ENCODE measurements at places on chromosomes 1 and 21.

DNA sequence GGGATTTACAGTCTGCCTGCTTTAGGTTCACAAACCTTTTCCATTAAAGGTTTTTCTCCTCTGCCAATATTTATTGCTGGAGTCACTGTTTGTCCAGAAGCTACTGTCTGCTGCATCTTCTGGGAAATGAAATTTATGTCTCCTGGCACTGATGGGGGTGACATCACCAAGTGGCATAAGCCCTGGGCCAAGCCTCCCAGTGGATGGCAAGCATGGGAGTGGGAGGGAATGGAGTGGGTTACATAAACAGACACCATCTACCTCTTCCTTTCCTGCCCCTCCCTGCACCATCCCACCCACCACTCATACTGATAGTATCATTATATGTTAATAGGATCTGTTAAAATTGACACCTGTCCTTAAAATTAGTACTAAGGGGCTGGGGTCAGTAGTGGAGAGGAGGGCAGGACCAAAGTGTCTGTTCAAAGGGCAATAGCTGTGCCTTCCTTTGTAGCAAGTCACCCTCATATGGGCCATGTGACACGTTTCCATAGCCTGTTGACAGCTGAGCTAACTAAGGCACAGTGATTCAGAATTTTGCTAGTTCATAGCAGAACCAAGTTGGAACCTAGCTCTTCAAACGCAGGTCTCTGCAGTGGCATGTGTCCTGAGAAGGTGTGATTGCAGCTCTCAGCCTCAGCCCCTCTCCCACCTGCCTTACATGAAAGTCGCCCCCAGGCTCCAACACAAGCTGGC lies 71.0 kb downstream of the MAB21L3 start:
- no peak for DNase-seq

GRCh38 chr1:21631944-21632887 lies 36.9 kb downstream of the RAP1GAP start:
- no peak for DNase-seq

DNA sequence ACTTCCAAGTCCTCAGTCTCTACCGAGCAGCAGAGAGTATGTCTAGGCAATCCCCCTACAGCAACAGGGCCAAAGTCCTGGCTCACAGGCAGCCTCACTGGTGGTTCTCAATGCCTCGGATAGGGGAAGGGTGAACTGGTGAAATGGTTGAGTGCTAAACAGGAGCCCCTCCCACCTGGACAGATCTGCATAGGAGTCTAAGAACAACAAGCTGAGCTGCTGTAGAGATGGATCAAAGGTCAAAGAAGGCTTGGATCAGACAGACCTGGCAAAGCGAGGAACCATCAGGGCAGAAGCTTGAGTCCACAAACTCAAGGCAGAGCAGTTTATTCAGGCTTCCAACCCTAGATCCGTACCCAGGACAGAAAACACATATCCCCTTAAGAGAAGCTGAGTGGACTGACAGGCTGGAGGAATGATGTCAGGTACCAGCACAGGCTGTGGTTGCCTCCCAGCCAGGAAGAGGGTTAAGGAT lies 31.8 kb downstream of the RABIF start:
- DNase-seq, result no peak

DNA sequence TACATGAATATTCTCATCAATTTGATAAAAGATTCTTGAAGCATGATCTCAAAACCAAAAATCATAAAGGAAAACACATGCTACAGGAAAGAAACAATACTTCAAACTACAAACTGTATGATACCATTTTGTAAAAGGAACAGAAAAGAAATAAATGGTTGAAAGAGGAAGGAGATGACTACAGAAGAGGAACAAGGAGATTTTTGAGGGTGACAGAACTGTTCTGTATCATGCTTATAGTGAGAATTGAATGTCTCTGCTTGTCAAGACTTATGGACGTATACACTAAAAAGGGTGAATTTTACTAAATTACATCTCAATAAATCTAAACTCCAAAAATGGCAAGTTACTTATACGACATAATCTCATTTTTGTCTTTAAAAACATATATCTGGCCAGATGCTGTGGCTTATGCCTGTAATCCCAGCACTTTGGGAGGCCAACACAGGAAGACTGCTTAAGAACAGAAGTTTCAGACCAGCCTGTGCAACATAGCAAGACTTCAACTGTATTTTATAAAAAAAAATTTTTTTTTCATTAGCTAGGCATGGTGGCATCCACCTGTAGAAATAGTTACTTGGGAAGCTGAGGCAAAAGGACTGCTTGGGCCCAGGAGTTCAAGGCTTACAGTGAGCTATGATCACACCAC lies 125.4 kb downstream of the EIF4G3 start:
- DNase-seq, result no peak

DNA sequence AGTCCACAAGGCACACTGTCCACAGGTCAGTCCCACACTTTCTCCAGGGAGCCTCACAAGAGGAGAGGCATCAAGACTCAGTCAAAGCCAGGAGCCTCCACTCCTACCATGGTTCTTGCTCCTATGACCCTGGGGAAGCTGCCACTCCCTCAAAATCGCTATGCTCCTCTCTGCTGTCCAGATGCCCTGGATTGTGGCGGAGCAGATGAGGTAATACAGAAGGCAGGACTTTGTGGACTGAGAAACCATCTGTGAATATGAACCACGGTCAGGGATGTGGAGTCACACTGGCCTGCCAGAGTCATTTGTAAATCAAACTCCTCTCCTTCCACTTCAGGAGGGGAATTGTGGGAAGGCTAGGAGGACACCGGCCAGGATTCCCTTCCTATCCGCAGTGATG lies 20.6 kb downstream of the VWA5B1 start:
- DNase-seq, result no peak

DNA sequence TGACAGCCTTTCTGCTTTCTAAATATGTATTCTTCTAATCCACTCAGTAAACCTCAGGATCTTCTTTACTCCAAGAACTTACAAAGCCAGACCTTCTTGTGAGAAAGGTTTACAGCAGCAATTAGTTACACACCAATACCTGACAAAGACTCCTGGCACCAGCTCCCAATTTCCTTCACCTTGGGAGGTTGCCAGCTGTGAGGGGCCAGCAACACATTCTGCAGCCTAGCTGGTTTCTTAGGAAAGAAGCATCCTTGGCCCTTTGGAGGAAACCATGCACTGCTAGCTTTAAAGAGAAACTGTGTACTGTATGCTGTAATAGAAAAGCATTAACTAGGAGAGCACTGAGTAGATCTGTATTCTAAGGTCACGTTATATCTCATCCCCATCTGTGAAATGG lies 10.8 kb downstream of the FYB2 start:
- no peak for DNase-seq

- no peak for DNase-seq
Measured at GRCh38 chr1:5664906-5665875, 327.0 kb downstream of the NPHP4 start.

DNA sequence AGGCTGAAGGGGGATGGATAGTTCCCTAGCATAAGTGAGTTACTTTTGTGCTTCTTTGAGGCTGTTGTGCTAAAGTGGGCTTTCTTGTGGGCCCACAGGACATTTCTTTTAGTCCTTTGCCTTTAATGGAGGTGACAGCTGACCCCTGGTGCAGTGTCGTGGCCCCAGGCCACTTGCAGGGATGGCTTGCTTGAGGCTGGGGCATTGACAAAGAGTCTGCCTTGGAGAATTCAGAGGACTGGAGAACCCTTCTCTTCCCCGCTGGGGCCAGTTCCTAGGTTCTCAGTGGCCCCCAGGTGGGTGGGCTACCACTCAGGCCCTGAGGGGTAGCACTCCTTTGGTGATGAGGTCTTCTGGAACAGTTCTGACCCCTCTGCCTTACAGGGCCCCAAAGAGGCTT lies 12.8 kb downstream of the ABCG1 start:
- DNase-seq, result no peak

DNA sequence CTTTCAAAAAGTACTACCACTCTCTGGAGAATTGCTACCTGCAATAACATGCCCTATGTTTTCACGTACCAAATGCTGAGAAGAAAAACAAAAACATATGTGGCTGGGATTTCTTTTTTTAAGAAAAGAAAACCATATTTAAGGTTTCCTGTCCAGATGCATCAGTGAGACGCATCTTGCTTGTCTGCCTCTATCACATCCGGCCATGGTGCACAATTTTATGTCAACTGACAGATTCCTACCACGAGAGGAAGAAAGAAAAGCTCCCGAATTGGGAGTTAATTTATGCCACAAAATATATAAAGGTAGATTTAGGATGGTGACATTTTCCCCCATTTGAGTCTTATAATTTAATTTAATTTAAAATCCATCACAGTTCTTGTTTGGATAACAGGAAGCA lies 62.3 kb upstream of the COL24A1 start:
- no peak for DNase-seq

DNA sequence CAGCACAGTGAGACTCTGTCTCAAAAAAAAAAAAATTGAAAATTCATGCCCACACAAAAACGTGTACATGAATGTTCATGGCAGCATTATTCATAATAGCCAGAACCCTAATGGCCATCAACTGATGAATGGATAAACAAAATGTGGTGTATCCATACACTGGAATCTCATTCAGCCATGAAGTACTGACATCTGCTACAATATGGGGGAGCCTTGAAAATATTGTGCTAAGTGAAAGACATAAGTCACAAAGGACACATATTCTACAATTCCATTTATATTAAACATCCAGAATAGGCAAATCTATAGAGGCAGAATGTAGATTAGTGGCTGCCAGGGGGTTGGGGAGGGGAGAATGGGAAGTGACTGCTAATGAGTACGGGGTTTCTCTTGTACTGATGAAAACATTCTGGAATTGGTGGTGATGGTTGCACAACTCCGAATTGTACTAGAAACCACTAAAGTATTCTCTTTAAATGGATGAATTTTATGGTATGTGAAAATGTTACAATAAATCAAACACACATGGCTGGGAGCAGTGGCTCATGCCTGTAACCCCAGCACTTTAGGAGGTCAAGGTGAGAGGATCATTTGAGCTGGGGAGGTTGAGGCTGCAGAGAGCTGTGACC lies 33.0 kb upstream of the KCNN3 start:
- no peak for DNase-seq

DNA sequence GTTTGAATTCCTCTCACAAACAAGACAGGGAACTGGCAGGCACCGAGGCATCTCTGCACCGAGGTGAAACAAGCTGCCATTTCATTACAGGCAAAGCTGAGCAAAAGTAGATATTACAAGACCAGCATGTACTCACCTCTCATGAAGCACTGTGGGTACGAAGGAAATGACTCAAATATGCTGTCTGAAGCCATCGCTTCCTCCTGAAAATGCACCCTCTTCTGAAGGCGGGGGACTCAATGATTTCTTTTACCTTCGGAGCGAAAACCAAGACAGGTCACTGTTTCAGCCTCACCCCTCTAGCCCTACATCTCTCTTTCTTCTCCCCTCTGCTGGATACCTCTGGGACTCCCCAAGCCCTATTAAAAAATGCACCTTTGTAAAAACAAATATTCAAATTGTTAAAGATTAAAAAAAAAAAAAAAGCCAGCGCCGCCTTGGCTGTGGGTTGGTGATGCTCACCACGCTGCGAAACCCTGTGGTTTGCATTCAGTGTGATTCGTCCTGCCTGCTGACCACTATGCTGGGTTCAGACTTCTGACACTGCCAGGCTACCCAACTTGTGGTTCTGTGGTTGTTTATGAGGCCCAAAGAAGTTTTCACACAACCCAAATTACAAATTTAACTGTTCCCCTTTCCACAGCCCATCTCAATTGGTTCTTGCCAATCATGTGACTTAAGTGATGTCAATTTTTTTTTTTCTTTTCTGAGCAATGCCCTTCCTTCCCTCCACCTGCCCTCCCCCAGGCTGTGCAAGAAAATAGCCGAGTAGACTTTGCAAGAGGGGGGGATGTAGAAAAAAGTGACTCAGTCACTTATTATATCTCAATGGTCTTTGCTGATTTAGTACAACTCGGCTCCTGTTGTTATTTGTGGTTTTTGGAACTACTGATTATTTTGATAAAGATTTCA lies at the start of gene RUNX1:
TSS of gene RUNX1 (minus strand) at position 597 of the 912 bp plus-strand sequence.
- DNase-seq, result no peak

DNA sequence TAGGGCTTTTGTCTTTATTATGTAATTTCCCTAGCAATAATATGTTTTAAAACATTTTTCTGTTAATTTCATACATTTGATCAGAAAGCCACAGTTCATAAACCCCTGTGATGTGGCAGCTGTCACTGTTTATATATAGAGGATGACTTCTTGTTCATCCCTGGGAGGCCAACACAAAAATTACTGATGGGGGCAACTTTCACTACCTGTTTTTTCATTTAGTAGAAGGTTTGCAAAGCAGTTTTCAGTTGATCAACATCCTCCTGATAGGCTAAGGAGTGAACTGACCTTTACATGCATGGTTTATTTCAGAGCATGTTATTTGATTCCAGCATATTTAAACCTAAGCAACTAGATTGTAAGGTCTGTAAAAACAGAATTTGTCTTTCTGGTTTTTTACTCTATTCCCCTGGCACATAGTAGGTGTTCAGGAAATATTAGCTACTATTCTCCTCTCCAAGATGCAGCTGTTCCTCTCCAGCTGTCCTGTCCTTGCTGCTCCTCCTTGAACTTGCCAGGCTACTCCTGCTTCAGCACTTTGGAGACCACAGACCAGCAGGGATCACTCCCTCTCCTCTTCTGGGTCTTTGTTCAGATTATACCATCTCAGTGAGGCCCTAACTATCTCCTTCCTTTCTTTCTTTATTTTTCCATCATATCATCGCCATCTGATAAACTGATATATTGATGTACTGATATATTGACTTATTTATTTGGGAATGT lies 54.7 kb downstream of the ROR1 start:
- DNase-seq, result no peak

DNA sequence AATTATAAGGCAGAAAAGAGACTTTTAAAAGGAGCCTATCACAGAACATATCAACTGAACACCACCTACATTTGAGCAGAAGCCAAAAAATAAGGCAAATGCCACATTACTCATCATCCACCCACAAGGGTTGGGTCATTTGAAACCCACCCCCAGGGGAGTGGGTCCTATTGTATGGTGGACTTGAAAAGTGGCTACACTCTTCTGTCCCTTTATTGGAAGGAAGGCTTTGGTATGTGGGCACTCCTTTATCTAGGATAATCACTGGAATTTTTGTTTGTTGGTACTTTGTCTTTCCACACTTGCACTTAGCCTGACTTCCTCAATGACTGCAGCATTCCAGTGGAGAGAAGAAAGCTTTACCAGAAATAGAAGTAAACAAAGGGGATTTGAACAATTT lies 157.2 kb upstream of the COL11A1 start:
- DNase-seq, result no peak

- DNase-seq, result no peak
Measured at GRCh38 chr1:220497220-220497947, 30.6 kb upstream of the MARK1 start.

DNA sequence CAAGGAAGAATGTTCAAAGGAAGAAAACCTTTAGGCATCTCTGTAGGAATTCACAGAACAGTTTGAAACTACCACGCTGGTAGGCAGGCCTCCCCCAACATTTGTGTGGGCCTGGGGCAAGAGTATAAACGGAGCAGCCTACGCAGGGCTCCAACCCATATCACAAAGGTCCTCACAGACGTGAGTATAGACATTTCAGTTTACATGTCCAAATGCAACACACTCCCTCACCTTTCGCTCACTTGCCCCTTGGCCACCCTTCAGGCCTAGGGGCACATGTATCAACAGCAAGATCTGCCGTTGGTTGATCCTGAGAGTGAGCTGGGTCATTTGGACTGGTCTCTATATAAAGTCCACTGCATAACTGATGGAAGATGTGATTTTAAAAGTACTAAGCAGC lies 133.3 kb downstream of the ACBD6 start:
- no peak for DNase-seq

Data from endothelial cell (in vitro differentiated cells).